Renal cortical epithelial cell (primary cell): ENCODE measurements at places on chromosomes 5 and 9.

DNA sequence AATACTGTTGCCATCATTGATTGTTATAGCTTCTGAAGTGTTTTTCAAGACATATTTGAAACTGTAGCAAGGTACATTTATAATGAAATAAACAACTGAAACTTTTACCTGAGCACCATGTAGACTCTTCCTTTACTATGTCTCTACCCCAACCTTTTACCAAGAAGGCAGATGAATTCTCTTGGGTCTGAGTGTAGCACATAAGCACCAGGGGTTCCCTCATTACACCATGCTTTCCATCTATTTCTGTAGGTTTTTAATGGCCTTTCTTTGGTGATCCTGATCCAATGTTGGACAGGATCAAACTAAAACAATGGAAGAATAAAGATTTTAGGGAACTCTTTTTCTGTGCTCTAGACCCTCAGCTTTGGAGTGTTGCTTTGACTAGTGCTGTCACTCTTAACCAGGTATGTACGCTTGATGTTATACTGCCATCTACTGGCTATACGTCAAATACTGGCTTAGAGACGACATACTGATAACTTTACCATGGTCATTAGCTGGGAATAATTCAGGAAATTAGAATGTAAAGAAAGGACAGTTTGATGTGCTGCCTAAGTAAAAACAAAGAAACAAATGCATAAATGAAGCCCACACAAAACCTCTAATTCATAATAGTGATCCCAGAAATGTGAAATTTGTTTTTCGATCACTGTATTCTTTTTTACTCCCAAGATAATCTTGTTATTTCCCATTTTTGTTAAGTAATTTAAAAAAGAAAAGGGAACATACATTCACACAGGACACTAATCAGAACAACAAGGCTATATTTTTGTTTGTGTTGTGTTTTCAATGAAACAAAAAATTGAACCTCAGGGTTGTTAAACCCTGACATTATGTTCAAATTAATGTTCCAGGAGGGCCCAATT is 30.7 kb downstream of the IFNW1 start:
- DNase-seq: peak; percentile 78

DNA sequence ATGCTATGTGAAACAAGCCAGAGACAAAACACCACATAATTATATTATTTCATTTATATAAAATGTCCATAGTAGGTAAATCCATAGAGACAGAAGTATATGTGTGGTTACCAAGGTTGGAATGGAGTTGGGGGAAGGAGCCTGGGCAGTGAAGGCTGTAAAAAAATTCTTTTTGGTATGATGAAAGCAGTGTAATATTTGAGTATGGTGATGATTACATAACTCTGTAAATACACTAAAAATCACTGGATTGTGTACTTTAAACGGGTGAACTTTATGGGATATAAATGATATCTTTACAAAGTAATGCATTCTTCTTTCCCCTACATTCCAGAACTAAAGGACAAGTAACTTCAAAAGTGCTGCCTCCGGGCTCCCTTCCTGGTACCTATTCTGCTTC is 155.8 kb downstream of the SH3GL2 start:
- DNase-seq: no peak

DNA sequence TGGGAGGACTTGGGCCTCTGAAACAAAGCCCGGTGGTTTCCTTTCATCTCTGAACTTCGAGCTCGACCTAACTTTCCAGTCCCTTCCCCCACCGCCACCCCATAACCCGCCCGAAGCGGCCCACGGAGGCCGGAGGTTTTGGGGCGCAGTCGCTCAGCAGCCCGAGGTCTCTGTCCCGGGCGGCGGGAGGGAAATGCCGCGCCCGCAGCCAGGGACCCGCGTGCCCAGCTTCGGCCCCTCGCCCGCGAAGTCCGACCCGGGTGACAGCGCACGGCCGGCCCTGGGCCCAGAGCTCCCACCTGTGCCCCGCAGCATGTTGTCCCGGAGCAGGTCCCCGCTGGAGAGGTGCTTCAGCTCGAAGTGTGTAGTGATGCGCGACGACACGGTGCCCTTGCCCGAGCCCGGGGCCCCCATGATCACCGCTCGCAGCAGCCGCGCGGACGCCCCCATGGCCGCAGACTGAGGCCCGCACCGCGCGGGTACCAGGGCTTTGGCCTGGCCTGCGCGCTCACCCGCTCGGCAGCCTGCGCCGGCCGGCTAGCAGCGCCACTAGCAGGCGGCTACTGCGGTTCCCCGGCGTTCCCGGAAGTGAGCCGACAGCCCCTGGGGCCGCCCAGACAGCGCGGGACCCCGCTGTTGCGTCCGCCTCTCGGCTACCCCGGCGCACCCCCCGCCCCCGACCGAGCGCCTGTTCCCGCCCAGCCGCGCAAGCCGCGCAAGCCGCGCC is at the start of gene AK3:
Gene AK3 (minus strand): TSS at position 565 of the 727 bp plus-strand sequence. CDS start 115 bp downstream, at position 450.
- peak; percentile 56 for DNase-seq

DNA sequence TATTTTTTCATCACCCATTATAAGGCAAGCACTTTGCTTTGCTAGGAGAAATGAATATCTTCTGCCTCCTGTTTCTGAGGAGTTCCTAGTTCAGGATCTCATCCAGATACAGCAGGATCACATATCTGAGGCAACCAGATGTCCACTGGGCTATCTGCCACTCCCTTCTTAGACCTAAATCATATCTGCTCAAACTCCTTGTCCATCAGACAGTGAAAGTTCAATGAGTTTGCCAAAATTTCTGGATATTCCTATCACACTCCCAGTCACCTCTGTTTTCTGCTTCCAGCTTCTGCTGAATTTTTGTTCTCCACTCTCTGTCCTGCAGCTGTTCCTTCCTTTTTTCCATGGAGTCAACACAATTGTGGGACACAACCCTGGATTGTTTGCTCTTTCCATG is 54.2 kb upstream of the BASP1 start:
- no peak for DNase-seq

- DNase-seq: no peak
Observed at GRCh38 chr5:69209602-69210001, 20.2 kb downstream of the CENPH start.

DNA sequence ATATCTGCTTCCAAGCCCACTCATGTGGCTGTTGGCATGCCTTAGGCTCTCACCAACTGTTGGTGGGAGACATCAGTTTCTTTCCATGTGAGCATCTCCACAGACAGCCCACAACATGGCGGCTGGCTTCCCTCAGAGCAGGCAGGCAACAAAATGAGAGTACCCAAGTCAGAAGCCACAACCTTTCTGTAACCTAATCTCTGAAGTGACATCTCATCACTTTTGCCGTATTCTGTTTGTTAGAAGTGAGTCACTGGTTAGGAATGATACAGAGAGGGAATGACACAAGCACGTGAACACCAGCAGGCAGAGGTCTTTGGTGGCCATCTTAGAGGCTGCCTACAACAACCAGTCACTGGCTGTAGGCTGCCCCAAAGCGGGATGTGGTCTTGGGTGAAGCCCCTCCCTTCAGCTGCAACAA is 88.6 kb upstream of the RASGRF2 start:
- peak; percentile 48 for DNase-seq

DNA sequence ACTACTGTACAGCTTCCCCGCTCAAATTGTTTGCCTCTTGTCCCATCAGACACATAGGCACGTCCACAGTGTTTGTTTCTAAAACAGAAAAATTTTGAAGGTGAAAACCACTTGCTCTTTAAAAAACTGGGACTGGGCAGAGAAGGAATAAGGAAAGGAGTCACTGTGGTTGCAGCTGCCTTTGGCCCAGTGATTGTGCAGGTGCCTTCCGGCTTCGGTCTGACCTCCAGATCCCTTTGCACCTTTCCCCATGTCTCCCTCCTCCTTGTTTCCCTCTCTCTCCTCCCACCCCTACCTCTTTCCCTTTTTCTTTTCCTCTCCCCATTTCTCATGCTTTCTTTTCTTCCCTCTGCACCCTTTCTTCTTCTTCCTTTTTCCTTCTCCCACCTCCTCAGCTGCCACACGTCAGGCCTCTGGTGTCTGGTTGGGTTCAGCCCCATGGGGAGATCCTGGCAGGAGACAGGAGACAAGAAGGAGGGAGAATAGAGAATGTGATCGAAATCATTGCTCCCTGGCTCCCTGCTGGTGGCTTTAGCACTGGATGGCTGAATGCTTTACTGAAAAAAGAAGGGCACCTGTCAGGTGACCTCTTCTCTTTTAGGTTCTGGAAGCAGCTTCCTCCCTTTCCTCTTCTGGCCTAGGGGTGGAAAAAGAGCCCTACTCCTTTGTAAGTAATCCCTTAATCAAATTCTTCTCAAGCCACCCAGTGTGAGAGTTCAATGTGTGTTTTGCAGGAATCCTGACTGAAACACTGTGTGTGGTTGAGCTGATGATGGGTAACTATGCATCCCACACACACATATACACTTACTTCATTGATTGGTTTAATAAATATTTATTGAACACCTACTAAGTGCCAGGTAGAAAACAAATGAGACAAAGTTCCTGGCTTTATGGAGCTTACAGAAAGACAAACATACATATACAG is 267.3 kb downstream of the MAST4 start:
- no peak for DNase-seq

GRCh38 chr5:9380109-9380508 is 165.8 kb downstream of the SEMA5A start:
- DNase-seq: peak; percentile 19

GRCh38 chr5:71802673-71803072 is 83.6 kb downstream of the CARTPT start:
- DNase-seq: no peak

- DNase-seq: no peak
Observed at GRCh38 chr5:134124289-134125038, 10.0 kb downstream of the TCF7 start.

- no peak for DNase-seq
Observed at GRCh38 chr9:123960965-123961364, 31.0 kb upstream of the DENND1A start.

GRCh38 chr9:129990269-129991010 is 52.5 kb downstream of the FNBP1 start:
- DNase-seq: no peak
